Fibroblast of gingiva (primary cell): ENCODE measurements at places on chromosomes 5 and 9.

DNA sequence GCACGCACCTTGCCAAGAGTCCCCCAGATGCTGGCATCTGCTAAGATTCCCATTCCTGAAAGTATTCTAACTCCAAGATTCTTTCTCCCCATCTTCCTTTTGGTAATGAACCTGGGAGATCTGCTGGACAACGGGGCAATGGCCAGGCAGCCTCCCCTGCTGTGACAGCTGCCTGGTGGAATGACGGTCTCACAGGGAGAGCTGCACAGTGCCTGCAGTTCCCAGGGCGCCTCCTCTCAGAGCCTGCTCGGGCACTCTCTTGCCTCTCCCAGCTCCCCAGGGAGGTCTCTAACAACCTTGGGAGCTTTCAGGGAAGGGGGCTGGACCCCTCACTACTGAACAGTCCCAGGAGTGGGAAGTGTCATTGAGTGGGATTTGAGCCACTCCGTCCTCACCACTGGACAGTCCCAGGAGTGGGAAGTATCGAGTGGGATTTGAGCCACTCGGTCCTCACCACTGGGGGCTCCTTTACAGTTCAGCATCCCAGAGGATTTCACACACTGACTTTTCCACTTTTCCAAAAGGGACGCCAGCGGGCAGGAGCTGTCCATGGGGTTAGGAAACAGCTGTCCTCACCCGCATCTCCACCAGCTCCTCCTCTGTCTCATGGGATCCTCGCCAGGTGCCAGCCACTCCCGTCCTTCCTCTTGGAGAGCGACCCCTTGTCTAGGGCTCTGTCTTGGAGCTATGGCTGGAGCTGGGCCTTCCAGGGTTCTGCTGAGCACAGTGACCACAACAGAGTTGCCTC is 65.7 kb downstream of the ADAMTS2 start:
- DNase-seq, result no peak

GRCh38 chr5:72324189-72324825 is 4.1 kb downstream of the PTCD2 start:
- DNase-seq, result no peak

DNA sequence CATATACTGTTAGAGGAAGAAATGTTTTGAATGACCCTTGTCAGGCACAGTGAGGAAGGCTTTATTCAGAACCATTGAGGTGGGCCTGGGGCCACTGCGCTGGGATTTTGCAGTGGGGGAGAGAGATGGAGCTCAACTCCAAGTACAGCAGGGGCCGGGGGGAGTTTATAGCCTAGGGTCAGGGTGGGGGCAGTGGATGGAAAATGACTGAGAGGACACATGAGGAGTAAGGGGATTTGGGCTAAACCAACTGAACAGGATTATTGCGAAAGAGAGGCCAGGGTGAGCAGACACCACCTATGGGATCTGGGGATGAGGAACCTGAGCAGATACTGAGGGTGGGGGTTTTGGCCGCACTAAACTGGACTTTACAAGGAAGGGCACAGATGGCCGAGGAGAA is 6.3 kb downstream of the CEP72 start:
- no peak for DNase-seq

DNA sequence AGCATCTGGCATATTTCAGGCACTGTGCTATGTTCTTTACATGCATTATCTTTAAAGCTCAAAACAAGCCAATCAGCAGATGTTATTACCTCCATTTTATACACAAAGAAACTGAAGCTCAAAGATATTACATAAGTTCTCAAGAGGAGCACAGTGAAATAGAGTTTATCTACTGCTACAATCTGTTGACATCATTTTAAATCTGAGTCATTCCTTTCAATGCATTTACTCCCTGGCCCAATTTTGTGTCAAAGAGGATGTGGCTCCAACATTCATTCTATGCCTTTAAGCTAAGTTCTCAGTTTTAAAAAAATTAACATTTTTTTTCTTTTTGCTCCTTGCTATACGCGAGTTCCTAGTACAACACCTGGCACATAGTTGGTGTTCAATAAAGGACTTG is 486.3 kb upstream of the ZNF462 start:
- no peak for DNase-seq

GRCh38 chr9:88521308-88521707 is 13.7 kb upstream of the NXNL2 start:
- DNase-seq, result no peak

GRCh38 chr5:116778032-116778431 is 203.4 kb upstream of the SEMA6A start:
- DNase-seq, result no peak

DNA sequence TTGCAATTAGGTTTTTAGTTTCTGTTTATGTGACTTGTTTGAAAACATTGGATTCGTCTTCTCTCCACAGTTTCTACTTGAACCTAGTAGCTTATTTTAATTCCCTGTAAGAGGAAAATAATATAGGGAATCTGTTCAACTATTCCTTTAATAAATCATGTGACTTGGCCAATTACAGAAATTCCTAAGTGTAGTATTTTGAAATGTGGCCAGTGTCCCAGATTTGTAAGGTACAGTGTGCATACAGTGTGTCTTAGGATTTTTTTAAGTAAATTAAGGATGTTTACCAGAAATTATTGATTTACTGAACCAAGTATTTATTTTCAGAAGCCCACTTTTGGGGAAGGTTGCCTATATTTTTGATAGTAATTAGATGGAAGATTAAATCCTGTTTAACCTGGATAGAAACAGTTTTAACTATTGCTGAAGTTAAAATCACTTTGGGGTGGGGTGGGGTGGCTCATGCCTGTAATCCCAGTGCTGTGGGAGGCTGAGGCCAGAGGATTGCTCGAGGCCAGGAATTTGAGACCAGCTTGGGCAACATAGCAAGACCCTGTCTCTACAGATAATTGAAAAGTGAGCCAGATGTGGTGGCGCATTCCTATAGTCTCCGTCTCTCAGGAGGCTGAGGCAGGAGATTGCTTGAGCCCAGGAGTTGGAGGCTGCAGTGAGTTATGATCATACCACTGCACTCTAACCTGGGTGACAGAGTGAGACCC is 36.9 kb downstream of the G3BP1 start:
- peak; percentile 42 for DNase-seq

DNA sequence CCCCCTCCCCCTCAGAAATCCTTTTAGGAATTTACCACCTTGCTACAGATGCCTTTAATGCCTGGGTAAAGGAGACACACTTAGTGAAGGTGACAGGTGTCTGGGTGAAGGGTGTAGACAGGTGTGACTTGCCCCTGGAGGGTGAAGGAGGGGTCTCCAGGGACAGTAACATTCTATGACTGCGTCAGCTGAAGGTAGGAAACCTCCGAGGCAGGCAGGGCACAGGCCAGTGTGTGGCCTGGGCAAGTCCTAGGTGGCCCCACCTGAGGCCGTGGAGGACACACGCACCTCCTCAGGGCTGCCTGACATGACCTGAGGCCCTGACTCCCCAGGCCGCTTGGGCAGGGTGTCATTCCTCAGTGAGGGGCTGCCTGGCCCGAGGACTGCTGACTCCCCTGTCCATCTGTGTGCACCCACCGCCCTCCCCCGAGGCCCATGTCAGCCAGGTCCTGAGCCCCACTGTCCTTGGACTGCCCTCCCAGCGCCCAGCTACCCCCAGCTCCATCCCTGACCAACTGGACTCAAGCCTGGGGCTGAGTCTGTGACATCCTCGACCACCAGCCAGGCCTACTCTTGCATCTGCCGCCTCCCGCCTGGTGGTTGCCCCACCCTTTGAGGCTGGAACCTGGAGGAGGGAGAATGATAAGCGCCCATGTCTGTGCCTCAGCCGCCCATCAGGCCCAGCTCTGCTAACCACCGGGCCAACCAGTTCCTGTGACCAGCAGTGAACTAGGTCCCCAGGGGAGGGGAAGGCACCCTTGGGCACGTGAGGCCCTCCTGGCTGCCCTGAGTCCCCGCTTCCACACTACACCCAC is 18.4 kb downstream of the CARD19 start:
- DNase-seq, result no peak
